NT2/D1 (cell line): ENCODE measurements at places on chromosomes 1 and 21.
A peak's percentile ranks its signal among the peaks of the same experiment; 100 is the strongest.

GRCh38 chr21:16838331-16838730 is 674.5 kb upstream of the CXADR start:
- DNase-seq, result no peak

- no peak for DNase-seq
These were observed 96.5 kb downstream of the NEK7 start for GRCh38 chr1:198253259-198253658.

- DNase-seq, result peak; percentile 97
These were observed 38.1 kb downstream of the TOMM20 start for GRCh38 chr1:235090406-235091069.

DNA sequence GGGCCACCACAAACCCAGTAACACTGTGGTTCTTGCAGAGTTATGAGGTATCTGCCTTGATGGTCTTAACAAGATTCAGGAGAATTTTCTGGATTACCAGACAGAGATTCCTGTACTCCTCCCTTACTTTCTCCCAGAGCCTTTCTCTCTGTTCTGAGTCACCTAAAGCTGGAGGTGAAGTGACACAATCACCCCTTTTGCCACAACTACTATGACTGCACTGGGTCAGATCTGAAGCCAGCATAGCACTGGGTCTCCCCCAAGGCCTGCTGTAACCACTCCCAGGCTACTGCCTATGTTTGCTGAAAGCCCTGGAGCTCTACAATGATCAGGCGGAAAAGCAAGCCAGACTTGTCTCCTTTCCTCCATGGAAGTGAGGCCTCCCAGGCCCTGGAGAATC is 156.7 kb upstream of the NEGR1 start:
- DNase-seq, result no peak

DNA sequence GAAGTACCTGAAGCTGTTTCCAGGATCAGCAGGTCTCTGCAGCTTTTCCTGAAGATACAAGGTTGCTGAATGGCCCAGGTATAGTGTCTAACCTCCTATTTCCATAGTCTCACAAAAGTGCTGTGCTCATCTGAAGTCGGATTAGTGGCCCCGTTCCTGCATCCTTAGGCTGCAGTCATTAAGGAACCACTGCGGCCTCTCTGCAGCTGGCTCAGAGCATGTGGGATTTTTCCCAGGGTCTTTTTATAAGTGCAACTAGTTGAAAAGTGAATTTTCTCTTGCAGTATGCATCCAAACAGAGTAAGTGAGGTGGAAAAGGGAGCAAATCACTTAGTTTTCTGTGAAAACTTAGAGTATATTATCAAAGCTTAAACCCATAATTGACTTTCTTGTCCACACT is 565.3 kb upstream of the NEGR1 start:
- no peak for DNase-seq

GRCh38 chr1:153790313-153790965 is 15.2 kb downstream of the SLC27A3 start:
- no peak for DNase-seq

DNA sequence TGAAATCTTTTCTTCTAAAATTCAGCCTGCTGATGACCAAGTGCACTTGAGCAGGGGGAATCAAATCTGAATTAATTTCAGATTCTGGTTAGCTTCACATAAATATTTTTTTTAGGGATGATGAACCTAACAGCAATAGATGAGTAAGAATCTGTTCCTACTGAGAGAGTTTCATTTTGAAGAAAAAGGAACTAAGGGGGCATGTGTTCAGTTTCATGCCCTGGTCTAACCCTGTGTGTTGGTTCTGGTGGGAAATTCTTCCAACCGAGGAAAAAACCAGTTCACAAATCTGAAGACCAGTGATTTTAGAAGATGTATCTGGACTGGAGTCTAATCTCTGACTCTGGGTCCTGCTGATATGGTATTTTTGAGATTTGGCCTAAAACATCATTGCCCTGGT is 13.7 kb downstream of the SELL start:
- no peak for DNase-seq

DNA sequence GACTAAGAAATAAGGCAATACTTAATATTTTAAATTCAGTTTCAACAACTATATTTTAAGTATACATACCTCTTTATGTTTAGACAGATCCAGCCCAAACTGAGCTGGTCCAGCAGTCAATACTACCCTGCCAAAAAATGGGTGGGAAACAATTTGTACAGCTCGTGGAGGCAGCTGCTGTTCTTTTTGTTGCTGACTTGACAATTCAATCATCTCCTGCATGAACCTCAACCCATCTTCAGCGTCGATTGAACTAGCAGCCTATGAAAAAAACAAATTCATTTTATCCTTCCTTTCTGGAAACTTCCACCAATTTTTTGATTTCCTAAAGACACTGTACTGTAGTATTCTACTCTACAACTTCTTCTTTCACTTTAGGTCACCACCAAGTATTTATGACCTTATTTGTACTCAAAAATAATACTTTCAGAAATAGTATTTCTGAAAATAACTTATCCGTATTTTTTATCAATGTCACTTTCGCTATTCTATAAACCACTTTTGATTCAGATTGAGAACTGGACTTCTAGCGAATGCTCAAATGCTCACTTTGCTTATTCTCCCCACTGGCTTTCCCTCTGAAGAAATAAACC is 46.5 kb downstream of the EDEM3 start:
- no peak for DNase-seq

GRCh38 chr1:25201006-25201405 is 31.3 kb downstream of the SYF2 start:
- DNase-seq, result no peak

DNA sequence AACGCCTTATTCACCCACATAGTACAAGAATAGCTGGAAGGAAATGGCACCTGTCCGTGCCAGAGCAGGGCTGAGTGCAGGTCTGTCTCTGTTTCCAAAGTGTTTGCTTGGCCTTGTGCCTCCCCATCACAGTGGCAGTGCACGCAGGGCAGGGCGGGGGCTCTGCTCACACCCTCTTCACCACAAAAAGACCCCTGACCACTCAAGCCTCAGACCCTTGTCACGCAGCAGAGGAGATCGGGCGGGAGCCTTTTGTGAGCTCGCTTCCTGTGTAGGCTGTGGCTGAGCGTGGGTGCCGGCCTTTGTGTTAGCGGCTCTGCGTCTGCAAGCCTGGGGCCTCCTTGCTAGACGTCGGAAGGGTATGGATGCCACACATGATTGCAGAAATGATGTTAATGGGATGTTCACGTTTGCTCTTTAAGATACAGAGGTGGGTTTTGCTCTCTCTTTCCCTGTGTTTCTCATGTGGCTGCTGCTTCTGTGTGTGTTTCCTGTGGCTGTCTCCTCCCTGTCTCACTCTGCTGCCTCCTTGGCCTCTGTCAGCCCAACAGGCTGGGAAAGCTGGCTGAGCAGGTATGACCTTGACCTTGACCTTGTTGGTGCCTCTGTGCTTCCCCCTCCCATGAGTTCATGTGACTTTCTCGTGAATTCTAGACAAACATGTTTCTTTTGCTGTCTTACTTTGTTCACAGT is 45.4 kb downstream of the S100B start:
- DNase-seq, result no peak

- DNase-seq, result no peak
These were observed 278.4 kb downstream of the ZNF326 start for GRCh38 chr1:90273241-90273774.

GRCh38 chr1:31376375-31377134 is 3.7 kb upstream of the FABP3 start:
- DNase-seq, result peak; percentile 63

DNA sequence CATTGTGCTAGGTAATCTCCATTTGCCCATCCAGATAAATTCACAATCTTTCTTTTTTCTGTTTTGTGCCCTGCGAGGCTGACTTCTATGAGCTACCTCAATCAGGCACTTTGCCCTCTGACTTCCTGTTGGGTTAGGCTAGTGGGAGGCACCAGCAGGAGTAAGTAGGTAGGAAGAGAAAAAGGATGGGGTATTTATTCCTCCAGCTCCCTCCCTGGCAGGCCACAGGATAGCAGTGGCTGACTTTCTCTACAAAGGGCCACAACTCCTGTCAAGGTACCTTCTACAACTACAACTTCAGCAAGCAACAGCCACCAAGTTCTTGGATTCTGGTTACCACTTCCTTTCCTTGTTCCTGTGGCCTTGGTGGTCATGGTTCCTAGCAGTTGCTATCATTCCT is 18.8 kb upstream of the GORAB start:
- DNase-seq, result no peak

GRCh38 chr1:102097451-102097850 is 100.7 kb upstream of the OLFM3 start:
- no peak for DNase-seq

DNA sequence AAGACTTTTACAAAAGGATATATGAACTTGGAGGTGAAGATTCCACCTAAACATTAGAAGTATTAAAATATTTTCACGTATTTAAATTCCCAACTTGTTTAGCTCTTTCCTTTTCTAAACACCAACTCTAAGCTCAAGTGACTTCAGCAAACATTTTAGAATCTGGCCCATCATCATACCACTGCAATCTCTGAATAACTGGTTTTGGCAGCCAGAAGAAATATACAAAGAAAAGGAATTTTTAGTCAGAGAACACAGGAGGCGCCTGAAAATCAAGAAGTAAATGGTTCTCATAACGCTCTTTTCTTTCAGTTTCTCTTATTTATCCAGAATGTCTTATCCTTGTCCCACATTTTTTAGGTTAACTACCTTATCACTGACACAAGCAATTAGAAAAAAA is 10.4 kb downstream of the TAF1A start:
- no peak for DNase-seq

GRCh38 chr21:45356251-45356650 is 48.7 kb upstream of the COL18A1 start:
- no peak for DNase-seq
